ENCODE measurements at places on chromosomes 11 and 22.

DNA sequence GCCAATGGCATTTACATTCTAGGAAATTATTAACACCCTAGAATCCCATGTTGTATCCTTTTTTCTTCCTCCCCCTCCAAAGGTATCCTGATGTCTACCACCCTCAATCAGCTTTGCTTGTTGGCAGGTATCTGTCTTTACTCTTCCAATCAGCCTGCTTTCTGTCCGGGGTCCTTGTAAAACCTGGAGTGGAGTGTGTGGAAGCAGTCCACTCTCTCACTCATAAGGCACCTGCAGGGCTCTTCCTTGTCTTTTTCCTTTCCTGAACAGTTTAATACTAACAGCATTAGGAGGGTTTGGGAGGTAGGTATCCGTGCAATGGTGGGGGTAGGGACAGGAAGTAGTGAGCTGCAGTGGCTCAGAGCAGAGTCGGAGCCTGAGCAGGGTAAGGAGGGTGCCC lies 193.4 kb downstream of the BARX2 start:
- no peak for DNase-seq

- no peak for DNase-seq
These were observed 15.8 kb downstream of the SCUBE2 start for GRCh38 chr11:9075556-9075955.

DNA sequence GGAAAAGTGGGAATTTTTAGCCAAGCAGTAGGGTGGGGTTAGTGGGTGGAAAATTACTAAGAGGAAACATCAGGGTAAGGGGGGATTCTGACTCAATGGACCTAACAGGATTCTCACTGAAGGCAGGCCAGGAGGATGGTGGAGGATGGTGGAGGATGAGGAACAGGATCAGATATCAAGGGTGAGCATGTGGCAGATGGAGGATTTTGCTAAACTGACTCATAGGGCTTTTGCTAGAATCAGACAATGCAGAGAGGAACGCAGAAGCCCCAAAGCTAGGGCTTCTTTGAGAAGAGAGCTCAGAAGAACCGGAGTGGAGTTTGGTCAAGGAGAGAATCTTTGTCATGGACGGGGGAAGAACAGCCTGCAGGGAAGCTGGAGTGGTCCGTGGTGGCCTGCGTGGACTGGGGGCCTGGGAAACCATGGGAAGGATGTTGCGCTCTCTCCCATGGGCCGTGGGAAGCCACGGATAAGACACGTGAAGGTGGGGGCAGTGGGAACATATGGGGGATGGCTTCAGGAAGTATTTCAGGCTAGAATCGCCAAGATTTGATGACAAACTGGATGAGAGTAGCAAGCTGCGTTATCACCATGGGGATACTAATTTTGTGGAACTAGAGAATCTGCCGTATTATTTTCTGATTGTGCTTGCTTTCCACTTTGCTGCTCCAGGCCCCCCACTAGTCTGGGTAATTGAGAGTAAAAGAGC lies 165.2 kb downstream of the LDLRAD3 start:
- no peak for DNase-seq

- no peak for DNase-seq
These were observed 11.9 kb upstream of the CERK start for GRCh38 chr22:46749682-46750529.

DNA sequence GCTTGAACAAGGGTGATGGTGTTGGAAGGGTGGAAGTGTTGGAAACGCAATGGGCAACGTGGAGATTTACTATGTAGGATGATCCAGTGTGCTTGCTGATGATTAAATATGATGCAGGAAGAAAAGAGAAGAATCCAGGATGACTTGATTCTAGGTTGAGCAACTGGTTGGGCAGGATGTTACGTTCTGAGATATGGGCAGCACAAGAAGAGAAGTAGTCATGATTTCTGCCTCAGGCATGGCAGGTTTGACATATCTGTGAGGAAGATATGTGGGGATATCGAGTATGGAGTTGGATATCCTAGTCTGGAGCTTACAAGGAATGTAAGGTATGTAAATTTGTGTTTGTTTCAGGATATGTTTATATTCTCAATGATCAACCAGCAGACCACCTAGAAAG lies 1.9 kb downstream of the OR52K1 start:
- no peak for DNase-seq

- DNase-seq: no peak
These were observed 93.6 kb downstream of the PDE2A start for GRCh38 chr11:72580642-72580950.

- DNase-seq: no peak
These were observed 328.1 kb downstream of the BRD1 start for GRCh38 chr22:49499433-49500075.

GRCh38 chr11:64252003-64252872 lies 908 bp downstream of the PLCB3 start:
- DNase-seq: no peak

- no peak for DNase-seq
These were observed 751 bp downstream of the ARFGAP3 start for GRCh38 chr22:42856179-42856864.

DNA sequence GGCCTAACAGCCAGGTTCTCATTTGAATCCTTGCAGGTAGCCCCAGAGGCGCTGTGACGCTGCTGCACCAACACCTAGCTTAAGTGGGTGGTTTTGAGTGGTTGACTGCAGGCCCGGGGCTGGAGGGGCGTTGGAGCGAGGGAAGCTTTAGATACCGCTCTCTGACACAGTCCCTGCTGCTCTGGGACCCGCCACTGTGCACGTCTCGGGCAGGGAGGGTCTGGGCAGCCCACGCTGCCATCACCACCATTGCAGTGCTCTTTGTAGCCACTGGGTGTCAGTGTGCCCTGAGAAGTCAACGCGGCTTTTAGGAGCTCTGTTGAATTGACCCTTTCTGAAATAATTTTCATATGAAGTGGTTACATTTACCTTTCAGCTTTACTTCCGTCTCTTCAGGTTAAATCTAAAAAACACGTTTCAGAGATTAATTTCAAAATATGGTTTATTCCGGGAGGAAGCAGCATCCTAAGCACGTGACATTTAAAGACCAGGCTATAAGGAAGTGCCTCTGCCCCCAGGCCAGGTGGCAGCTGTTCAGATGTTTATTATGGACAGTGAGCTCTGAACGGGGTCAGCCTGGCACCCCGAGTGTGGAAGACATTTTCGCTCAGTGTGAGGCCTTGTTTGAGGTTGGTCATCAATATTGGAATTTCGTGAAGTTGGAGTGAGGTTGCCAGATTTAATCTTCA lies 30.9 kb upstream of the PARVB start:
- peak; percentile 17 for DNase-seq

DNA sequence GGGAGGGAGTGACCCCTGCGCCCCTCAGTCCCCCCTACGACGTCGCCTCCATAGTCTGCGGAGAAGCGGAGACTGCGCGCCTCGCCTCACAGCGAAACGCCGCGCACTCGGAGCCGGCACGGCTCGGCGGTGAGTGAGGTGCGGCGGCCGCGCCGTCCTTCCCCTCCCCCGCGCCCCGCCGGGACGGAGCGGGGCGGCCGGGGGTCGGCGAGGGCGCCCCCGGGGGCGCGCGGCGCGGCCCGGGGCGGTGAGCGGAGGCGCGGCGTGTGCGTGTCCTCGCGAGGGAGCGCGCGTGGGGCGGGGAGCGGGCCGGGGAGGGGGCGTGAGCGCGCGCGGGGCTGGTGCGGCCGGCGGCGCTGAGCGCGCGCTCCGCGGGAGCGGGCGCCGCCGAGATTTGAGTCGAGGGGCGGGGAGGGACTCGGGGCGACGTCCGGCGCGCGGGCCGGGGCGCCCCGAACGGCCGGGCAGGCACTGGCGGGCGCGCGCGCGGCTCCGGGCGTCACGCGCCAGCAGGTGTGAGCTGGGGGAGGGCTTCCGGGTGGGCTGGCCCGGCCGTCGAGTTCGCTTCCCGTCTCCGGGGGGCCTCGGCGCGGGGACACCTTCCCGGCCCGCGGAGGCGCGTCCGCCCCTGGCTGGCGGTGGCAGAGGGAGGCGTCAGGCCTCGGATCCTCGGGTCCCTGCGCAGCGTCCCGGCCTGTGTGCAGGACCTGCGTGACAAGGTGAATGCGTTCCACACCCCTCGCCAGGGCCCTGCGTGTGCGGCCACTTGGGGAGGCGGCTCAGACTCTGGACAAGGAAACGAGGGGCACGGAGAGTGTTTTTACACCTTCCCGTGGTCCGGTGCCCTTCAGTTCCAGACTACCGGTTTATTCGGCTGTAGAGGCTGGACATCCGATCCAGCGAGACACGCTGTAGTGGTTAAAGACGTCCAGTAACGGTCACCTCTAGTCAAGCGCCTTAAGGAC lies 50.4 kb downstream of the FAM83F start:
- no peak for DNase-seq

DNA sequence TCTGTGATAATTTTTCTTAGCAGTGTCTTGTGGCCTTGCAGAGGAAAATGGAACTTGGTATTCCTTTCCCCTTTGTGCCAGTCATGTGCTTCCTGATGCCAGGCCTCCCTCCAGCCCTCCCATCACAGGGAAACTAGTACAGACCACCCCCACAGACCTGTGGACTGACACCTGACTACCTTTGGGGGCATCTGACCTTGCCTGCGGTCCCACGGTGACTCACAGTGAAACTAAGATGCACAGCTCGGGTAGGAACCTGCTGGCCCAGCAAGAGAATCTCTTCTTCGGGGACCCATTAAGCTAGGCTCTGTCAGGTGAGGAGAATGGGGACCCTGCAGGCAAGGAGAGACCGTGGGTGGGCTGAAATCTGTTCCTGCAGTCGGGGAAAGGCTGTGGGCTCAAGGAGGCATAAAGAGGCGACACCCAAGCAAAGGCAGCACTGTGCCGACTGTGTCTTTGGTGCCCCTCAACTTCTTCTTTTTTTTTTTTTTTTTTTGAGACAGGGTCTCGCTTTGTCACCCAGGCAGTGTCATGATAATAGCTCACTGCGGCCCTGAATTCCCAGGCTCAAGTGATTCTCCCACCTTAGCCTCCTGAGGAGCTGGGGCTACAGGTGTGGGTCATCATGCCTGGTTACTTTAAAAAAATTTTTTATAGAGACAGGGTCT lies 20.8 kb upstream of the PEX26 start:
- no peak for DNase-seq
